Urinary bladder (tissue), 4 donors: ENCODE measurements at places on chromosomes 5 and 9. TPM values are rescaled to one million over a fixed set of nuclear protein-coding genes. Genes with fewer than 3 reads are reported as not detected.

CBY3 gene
- not detected for total RNA-seq

SLC34A3 gene
- not detected for total RNA-seq

FRMD3 gene
- 10.8 TPM for total RNA-seq

PCDHGA12 gene
- 7.8 TPM for total RNA-seq

ZNF354B gene
- 34.5 TPM for total RNA-seq

GABRA1 gene
- total RNA-seq, result 0.21 TPM

SLC6A19 gene
- not detected for total RNA-seq

IFNA5 gene
- total RNA-seq, result not detected

COL23A1 gene
- total RNA-seq, result 0.90 TPM

LRRC19 gene
- 0.11 TPM for total RNA-seq

SLC46A2 gene
- 3.1 TPM for total RNA-seq

KIAA0825 gene
- 25.5 TPM for total RNA-seq

NUTM2F gene
- not detected for total RNA-seq

PTGDS gene
- total RNA-seq, result 3.3 TPM

IPO11 gene
- total RNA-seq, result 53.6 TPM

GLE1 gene
- 13.5 TPM for total RNA-seq

C9 gene
- not detected for total RNA-seq

ZFAND5 gene
- total RNA-seq, result 174 TPM

ADCY2 gene
- total RNA-seq, result 6.5 TPM

ZNF483 gene
- 19.0 TPM for total RNA-seq

SMU1 gene
- total RNA-seq, result 37.0 TPM

PCDHGB7 gene
- total RNA-seq, result 10.4 TPM

FAM120A gene
- 101 TPM for total RNA-seq

SHROOM1 gene
- total RNA-seq, result 7.2 TPM

TMEM252 gene
- not detected for total RNA-seq

SHISAL2B gene
- total RNA-seq, result not detected

DMRTA1 gene
- 1.4 TPM for total RNA-seq

RORB gene
- total RNA-seq, result 0.74 TPM

LECT2 gene
- total RNA-seq, result not detected
